ENCODE measurements at places on chromosomes 1 and 21.

DNA sequence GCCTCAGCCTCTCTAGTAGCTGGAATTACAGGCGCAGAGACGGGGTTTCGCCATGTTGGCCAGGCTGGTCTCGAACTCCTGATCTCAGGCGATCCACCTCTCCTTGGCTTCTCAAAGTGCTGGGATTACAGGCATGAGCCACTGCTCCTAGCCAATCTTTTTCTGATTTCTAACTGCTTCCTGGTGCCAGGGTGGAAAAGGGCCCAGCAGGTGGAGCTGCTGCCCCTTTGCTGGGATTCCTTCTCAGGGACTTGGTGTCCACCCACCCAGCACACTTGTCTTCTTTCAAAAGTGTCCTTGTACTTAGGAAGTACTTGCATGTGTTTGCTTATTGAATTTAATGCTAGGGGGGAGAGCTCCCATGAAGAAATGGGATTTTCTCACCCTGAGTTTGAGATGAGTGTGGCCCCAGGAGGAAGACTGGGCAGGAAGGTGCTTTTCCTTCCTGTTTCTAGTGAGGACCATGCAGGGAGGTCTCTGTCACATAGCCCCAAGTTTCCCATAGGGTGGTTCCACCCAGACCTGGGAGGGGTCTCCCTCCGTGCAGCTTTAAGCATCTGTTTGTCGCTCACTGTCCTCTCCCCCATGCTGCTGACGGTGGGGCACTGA, 14.2 kb downstream of the UTP11 start:
- H3K4me3 ChIP-seq: no peak overlapping the region
- peaks cover 89% of the 10 kb centered on the region for H3K4me1 ChIP-seq
- H3K36me3 ChIP-seq: peaks cover 58% of the 10 kb centered on the region
- H3K27ac ChIP-seq: peak overlapping the region; percentile 70
- no peaks in the 10 kb centered on the region for H3K27me3 ChIP-seq

- no peaks in the 10 kb centered on the region for H3K27me3 ChIP-seq
- H3K27ac ChIP-seq: no peak overlapping the region
- no peak overlapping the region for H3K4me3 ChIP-seq
- no peaks in the 10 kb centered on the region for H3K36me3 ChIP-seq
- no peak for DNase-seq
These were observed 51.0 kb downstream of the TNN start for GRCh38 chr1:175118375-175119367.

DNA sequence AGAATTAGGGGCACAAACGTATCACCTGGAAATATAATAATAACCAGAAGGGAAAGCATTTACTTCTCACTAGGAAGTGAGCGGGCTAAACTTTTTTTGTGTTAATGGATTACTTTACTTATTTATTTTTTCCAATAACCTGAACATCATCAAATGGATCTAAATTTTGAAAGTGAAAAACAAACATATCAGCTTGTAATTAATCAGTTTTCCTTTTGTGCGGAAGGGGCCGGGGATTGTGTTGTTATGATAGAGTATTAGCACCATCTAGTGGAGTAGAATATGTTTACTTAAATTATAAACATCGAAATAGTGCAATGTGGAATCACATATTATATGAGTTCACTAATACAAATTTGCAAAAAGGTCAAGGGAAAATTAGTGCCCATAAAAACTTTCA, 9.0 kb downstream of the CFH start:
- no peaks in the 10 kb centered on the region for H3K27me3 ChIP-seq
- peaks cover 5% of the 10 kb centered on the region for H3K4me1 ChIP-seq
- H3K36me3 ChIP-seq: no peaks in the 10 kb centered on the region

- H3K27ac ChIP-seq: no peak overlapping the region
- no peaks in the 10 kb centered on the region for H3K27me3 ChIP-seq
- H3K4me3 ChIP-seq: no peak overlapping the region
- no peak for DNase-seq
- H3K36me3 ChIP-seq: no peaks in the 10 kb centered on the region
- peaks cover 7% of the 10 kb centered on the region for H3K4me1 ChIP-seq
These were observed 3.8 kb downstream of the GJB3 start for GRCh38 chr1:34784751-34785221.

GRCh38 chr21:31366825-31367224, 22.8 kb upstream of the TIAM1 start:
- no peaks in the 10 kb centered on the region for H3K27me3 ChIP-seq
- no peak overlapping the region for H3K27ac ChIP-seq
- H3K36me3 ChIP-seq: no peaks in the 10 kb centered on the region
- no peaks in the 10 kb centered on the region for H3K4me1 ChIP-seq
- DNase-seq: no peak
- no peak overlapping the region for H3K4me3 ChIP-seq

GRCh38 chr1:2045468-2046173, 4.6 kb upstream of the PRKCZ start:
- DNase-seq: no peak
- H3K36me3 ChIP-seq: no peaks in the 10 kb centered on the region
- H3K27me3 ChIP-seq: no peaks in the 10 kb centered on the region
- H3K4me1 ChIP-seq: no peaks in the 10 kb centered on the region
- no peak overlapping the region for H3K4me3 ChIP-seq

- H3K27ac ChIP-seq: no peak overlapping the region
- no peaks in the 10 kb centered on the region for H3K27me3 ChIP-seq
- H3K4me1 ChIP-seq: peaks cover 39% of the 10 kb centered on the region
- no peak for DNase-seq
- peak overlapping the region; percentile 83 for H3K4me3 ChIP-seq
These were observed 1.5 kb downstream of the GCLM start for GRCh38 chr1:93907718-93908117.

DNA sequence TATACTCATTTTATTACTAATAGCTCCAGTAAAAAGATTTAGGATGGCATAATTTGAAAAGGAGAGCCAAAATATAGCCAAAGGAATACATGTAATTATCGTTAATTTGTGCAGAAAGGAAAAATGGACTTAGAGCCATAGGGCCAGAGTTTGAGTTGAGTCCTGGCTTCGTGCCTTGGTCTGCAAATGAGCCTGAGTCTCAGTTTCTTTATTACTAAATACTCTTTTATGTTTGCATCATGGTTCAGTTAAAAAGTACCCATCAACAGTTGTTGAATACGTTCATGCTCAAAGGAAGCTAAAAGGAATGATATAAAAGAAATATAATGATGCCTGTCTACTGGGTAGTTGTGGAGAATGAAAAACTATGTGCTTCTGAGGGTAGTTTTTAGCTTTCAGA, 155.7 kb upstream of the FAM78B start:
- H3K4me3 ChIP-seq: no peak overlapping the region
- H3K4me1 ChIP-seq: no peaks in the 10 kb centered on the region
- no peaks in the 10 kb centered on the region for H3K36me3 ChIP-seq
- no peak for DNase-seq
- no peaks in the 10 kb centered on the region for H3K27me3 ChIP-seq

DNA sequence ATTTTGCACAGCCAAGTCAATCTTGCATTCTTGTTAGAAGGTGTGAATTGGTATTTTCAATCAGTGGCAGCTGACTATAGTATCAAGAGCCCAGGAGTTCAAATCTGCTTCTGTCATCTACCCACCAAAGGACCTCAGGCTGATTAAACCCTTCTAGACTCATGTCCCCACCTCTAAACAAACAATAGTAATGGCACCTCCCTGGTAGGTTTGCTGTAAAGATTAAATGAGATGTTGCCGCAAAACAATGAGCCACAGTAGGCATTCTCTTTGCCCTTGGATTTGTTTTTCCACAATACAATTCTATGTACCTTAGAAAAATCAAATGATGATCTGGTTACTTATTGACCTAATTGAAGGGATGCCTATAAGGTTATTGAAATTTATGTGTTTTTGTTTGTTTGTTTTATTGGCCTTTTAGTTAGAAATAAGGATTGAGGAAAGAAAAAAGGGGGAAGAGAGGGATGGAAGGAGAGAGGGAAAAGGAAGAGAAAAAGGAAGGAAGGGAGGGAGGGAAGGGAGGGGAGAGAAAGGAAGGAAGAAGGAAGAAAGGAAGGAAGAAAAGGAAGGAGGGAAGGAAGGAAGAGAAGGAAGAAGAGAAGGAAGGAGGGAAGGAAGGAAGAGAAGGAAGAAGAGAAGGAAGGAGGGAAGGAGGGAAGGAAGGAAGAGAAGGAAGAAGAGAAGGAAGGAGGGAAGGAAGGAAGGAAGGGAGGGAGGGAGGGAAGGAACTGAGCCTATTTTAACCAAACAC, 110.7 kb downstream of the ETS2 start:
- no peak for DNase-seq
- H3K27me3 ChIP-seq: no peaks in the 10 kb centered on the region
- no peak overlapping the region for H3K27ac ChIP-seq
- no peak overlapping the region for H3K4me3 ChIP-seq
- H3K36me3 ChIP-seq: no peaks in the 10 kb centered on the region

GRCh38 chr1:179529482-179530195, 46.1 kb downstream of the NPHS2 start:
- H3K27me3 ChIP-seq: peaks cover 3% of the 10 kb centered on the region
- H3K27ac ChIP-seq: no peak overlapping the region
- no peak overlapping the region for H3K4me3 ChIP-seq
- no peaks in the 10 kb centered on the region for H3K4me1 ChIP-seq
- H3K36me3 ChIP-seq: no peaks in the 10 kb centered on the region

- H3K27me3 ChIP-seq: no peaks in the 10 kb centered on the region
- H3K36me3 ChIP-seq: no peaks in the 10 kb centered on the region
- H3K4me1 ChIP-seq: no peaks in the 10 kb centered on the region
- H3K4me3 ChIP-seq: no peak overlapping the region
- no peak overlapping the region for H3K27ac ChIP-seq
These were observed 434.5 kb downstream of the KIF26B start for GRCh38 chr1:245589316-245589715.

DNA sequence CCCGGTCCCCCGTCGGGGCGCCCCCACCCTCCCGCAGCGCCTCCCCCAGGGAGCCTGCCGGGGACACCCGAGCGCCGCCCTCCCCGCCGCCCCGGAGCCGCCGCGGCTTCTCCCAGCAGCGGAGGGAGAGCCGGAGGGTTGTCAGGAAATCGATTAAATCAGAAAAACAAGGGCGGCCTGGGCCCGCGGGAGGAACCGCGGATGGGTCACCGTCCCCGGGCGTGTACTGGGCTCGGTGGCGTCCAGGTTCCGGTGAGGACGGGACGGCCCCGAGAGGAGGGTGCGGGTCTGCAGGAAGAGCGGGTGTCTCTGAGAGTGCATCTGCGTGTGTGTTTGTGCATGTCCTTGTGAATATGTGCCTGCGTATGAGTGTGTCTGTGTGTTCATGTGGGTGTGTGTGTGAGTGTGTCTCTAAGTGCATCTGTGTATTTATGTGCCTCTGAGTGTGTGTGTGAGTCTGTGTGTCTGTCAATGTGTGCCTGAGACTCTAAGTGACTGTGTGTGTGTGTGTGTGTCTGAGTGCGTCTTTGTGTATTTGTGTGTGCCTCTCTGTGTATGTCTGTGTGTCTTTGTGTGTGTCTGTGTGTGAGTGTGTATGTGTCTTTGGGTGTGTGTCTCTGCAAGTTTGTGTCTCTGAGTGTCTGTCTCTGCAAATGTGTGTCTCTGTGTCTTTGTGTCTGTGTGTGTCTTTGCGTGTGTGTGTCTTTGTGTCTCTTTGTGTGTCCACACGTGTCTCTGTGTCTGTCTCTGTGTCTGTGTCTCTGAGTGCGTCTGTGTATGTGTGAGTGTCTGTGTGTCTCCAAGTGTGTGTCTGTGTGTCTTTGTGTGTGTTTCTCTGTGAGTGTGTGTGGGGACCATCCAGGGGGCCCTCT, 1.1 kb downstream of the SPSB1 start:
- peak; percentile 75 for DNase-seq
- H3K4me3 ChIP-seq: peak overlapping the region; percentile 93
- H3K27ac ChIP-seq: peak overlapping the region; percentile 86
- peaks cover 46% of the 10 kb centered on the region for H3K4me1 ChIP-seq

DNA sequence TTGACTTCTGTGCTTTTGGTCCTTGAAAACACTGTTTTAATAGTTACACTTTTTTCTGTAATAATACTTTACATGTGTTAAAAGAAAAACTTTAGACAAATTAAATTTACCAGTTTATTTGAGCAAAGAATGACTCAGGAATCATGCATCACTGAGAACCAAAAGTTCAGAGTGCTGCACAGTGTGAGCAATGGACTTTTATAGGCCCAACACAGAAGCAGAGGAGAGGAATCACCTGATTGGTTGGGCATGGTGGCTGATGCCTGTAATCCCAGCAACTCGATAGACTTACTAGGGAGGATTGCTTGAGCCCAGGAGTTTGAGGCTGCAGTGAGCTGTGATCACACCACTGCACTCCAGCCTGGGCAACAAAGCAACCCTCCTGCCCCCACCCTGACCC, 29.3 kb downstream of the ZNF648 start:
- H3K4me3 ChIP-seq: no peak overlapping the region
- no peaks in the 10 kb centered on the region for H3K27me3 ChIP-seq
- H3K27ac ChIP-seq: no peak overlapping the region
- H3K4me1 ChIP-seq: no peaks in the 10 kb centered on the region
- no peaks in the 10 kb centered on the region for H3K36me3 ChIP-seq
- no peak for DNase-seq

DNA sequence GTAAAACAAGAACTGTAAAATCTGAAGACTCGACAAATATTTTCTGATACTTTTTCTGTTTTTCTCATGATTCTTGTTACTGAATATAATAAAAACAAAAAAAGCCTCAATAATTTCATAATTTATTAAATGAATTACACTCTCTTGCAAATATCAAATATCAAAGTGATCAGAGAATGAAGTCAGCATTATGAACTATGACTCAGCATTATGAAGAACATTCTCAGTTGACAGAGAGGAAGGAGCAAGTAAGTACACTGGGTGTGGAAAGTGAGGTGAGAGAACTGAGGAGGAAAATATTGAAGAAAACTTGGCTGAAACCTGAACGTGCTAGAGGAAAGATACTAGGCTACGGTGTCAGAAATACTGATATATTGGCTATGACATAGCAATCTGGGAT, 529.5 kb downstream of the KCNT2 start:
- no peaks in the 10 kb centered on the region for H3K27me3 ChIP-seq
- H3K27ac ChIP-seq: no peak overlapping the region
- no peak overlapping the region for H3K4me3 ChIP-seq
- no peaks in the 10 kb centered on the region for H3K4me1 ChIP-seq
- H3K36me3 ChIP-seq: no peaks in the 10 kb centered on the region
- no peak for DNase-seq

DNA sequence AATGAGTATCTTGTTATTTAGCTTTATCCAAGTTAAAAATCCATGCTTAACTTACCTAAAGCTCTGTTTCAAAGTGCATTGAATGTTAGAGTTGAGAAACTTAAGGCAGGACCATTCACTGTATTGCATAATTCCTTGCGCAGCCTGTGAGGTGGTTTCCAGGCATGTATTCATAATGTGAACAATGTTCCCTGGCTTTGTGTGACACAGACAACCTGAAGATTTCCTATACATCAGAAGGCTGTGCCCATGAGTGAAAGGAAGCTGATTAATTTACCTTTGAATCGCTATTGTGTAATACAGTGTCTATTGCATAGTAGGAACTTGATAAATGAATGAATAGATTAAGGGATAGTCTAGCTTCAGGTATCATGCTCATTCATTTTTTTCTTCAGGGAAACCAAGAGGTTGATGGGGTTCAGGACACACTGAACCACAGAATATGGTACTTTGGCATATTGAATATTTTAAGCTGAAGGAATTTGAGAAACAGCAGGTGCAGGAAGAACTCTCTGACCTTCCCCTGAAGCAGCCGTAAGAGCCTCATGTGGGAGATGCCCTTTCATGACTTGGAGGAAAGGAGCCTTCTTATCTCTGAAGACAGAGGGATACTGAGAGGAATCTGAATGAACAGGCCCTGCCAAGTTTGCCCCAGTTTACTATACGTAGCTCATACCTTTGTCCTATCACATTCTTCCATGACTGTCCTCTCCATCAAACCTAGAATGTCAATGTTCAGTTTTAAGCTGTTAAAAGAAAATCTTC, 88.6 kb upstream of the GNG12 start:
- no peak overlapping the region for H3K27ac ChIP-seq
- H3K27me3 ChIP-seq: no peaks in the 10 kb centered on the region
- no peaks in the 10 kb centered on the region for H3K36me3 ChIP-seq
- no peak overlapping the region for H3K4me3 ChIP-seq
- DNase-seq: no peak
- H3K4me1 ChIP-seq: no peaks in the 10 kb centered on the region

- no peak overlapping the region for H3K4me3 ChIP-seq
- DNase-seq: no peak
- no peaks in the 10 kb centered on the region for H3K36me3 ChIP-seq
- no peak overlapping the region for H3K27ac ChIP-seq
These were observed 313.8 kb downstream of the MATN1 start for GRCh38 chr1:30409476-30410152.

All from psoas muscle (tissue), 8 donors.